ENCODE measurements at places on chromosomes 6 and 20.

DNA sequence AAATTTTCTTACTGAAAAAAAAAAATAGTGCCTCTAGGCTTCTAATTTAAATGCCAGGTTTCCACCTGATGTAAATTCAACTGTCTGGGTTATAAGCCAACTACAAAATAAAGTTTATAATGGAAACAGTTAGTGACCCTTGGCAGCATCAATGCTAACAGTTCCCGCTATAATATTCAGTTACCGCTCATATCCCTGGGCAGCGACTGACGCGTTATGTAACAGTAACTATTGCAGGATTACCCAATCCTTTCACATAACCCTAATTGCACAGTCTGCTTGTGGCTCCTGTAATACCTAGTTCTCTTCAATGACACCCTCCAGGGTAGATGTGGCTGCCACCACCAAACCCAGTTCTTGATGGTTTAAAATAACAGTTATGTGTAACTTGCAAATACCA, 208.6 kb downstream of the MOXD1 start:
- no peaks in the 10 kb centered on the region for H3K27me3 ChIP-seq
- H3K4me3 ChIP-seq: no peak overlapping the region
- DNase-seq: no peak
- H3K36me3 ChIP-seq: peaks cover 6% of the 10 kb centered on the region
- H3K27ac ChIP-seq: no peak overlapping the region

- H3K27me3 ChIP-seq: no peaks in the 10 kb centered on the region
- H3K36me3 ChIP-seq: peaks cover 10% of the 10 kb centered on the region
- no peaks in the 10 kb centered on the region for H3K4me1 ChIP-seq
- H3K27ac ChIP-seq: no peak overlapping the region
Measured at GRCh38 chr6:152119831-152120230, 312.3 kb downstream of the ESR1 start.

- H3K4me1 ChIP-seq: no peaks in the 10 kb centered on the region
- H3K27me3 ChIP-seq: no peaks in the 10 kb centered on the region
- DNase-seq: no peak
- H3K4me3 ChIP-seq: no peak overlapping the region
- H3K27ac ChIP-seq: no peak overlapping the region
Measured at GRCh38 chr20:23391707-23392310, 29.5 kb downstream of the NAPB start.

- H3K27ac ChIP-seq: no peak overlapping the region
- no peak for DNase-seq
- H3K36me3 ChIP-seq: no peaks in the 10 kb centered on the region
- H3K4me3 ChIP-seq: no peak overlapping the region
Measured at GRCh38 chr6:116139917-116140316, 14.0 kb upstream of the COL10A1 start.

DNA sequence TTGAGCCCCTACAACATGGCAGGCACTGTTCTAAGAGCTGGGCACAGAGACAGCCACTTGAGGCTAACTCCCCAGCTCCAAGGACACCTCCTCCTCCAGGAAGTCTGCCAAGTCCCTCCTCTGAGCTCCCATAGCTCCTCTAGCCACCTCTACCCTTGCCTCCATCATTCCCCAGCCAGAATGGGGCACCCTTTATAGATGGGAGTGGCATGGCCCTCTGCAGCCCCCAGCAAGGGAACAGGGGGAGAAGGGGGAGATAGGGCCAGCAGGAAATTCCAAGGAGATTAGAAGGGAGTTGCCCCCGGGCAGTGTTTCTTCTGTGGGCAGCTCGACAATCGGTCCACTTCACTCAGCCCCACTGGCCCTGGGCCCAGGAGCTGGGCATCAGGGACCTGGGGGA, 19.7 kb upstream of the TLDC2 start:
- peaks cover 7% of the 10 kb centered on the region for H3K36me3 ChIP-seq
- H3K27me3 ChIP-seq: no peaks in the 10 kb centered on the region
- no peak for DNase-seq
- H3K4me1 ChIP-seq: peaks cover 52% of the 10 kb centered on the region
- H3K27ac ChIP-seq: peak overlapping the region; percentile 76

DNA sequence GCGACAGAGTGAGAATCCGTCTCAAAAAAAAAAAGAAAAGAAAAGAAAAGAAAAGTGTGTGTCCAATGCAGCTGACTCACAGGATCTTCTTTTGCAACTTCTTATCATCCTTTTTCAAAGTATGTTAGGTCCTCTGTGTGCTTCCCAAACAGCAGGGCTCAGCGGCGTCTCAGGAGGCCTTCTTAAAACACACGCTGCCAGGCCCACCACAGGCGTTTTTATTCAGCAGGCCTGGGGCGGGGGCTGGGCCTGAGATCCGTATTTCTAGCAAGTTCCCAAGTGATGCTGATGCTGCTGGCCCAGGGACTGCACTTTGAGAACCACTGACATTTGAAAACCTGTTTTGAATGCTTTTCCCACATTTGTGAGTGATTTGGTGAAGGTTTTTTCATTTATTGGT, 57.1 kb downstream of the PSMG4 start:
- DNase-seq: no peak
- H3K36me3 ChIP-seq: no peaks in the 10 kb centered on the region
- H3K27ac ChIP-seq: no peak overlapping the region
- H3K4me1 ChIP-seq: peaks cover 9% of the 10 kb centered on the region
- H3K27me3 ChIP-seq: no peaks in the 10 kb centered on the region
- H3K4me3 ChIP-seq: no peak overlapping the region

DNA sequence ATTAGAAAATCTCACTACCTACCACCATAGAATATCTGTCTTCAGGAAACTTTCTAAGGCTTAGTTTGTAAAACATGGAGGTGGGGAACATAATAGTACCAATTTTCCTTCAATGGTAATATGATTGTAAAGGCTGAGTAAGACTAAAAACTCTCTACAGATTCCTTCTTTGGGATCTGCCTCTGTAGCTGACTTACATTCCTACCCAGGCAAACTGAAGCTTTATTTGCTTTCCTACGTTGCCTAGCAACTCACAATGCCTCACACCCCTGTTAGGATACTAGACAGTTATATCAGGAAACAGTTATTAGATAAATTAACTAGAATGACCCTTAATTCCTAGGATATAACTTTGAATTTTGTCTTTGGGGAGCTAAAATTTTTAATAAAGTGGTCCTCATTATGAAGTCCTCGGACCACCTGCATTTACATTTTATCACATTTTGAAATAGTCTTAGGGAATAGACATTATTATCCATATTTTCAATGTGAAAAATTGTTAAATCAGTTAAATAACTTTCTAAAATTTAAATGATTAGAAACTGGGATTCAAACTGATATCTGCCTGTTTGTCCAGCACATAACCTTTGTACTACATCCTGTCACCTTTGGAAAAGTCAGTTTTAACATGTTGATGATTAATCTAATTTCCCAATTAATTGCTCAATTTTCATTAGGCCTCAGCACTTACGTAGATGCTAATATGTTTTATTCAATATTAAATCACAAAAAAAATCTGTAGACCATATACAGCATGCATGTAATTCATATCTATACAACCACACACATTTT, 591.4 kb downstream of the RNF144B start:
- H3K27me3 ChIP-seq: no peaks in the 10 kb centered on the region
- H3K4me1 ChIP-seq: peaks cover 17% of the 10 kb centered on the region
- no peaks in the 10 kb centered on the region for H3K36me3 ChIP-seq
- no peak overlapping the region for H3K4me3 ChIP-seq

DNA sequence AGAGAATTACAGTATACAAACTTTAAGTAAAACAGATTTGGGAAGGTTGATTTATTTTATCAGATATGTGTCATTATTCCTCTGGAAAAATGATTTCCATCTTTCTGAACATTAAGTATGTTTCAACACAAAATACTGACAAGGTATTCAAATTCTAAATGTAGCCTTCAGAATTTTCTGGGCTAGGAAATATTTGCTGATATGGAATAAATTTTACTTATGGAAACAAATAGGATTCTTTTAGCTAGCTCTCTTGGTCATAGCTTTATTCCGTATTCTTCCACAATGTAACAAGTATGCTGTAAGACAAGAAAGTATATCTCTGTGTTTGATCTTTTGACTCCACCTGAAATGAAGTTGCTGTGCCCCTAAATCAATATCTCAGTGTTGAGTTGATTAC, 1125.2 kb upstream of the CITED2 start:
- no peaks in the 10 kb centered on the region for H3K4me1 ChIP-seq
- no peaks in the 10 kb centered on the region for H3K27me3 ChIP-seq
- H3K4me3 ChIP-seq: no peak overlapping the region
- H3K36me3 ChIP-seq: no peaks in the 10 kb centered on the region
- no peak for DNase-seq

DNA sequence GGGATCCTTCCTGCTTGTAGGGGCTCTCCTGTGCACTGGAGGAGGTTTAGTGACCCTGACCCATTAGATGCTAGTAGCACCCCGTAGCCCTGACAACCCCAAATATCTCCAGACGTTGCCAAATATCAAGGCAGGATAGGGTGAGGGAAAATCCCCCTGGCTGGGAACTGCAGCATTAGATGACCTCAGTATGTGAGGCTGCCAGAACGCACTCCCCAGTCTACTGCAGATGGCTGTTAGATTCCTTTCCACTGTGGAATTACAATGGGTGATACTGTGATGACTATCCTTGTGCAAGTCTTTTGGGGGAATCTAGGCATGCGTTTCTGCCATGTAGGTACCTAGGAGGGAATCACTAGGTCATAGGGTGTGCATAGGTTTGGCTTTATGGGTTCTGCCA, 226.3 kb upstream of the KCNG1 start:
- no peaks in the 10 kb centered on the region for H3K4me1 ChIP-seq
- no peaks in the 10 kb centered on the region for H3K27me3 ChIP-seq
- DNase-seq: no peak
- no peaks in the 10 kb centered on the region for H3K36me3 ChIP-seq
- H3K4me3 ChIP-seq: no peak overlapping the region
- H3K27ac ChIP-seq: no peak overlapping the region

DNA sequence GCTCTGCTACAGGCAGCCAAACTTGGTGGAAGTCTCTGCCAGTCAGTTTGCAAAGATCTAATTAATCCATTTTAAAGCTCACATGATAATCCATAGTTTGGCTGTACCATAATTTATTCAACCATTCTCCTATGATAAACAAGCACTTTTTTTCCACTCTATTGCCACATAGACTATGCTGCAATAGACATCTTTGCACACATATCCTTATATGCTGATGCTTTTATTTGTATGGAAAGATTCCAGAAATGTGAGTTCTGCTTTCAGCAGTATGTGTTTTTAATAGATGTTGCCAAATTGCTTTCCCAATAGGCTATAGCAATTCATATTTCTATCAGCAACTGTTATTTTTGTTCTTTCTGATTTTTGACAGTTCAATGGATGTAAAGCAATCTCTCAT, 628.0 kb downstream of the KIF16B start:
- peaks cover 2% of the 10 kb centered on the region for H3K4me1 ChIP-seq
- H3K27me3 ChIP-seq: no peaks in the 10 kb centered on the region
- no peak overlapping the region for H3K4me3 ChIP-seq
- DNase-seq: no peak

DNA sequence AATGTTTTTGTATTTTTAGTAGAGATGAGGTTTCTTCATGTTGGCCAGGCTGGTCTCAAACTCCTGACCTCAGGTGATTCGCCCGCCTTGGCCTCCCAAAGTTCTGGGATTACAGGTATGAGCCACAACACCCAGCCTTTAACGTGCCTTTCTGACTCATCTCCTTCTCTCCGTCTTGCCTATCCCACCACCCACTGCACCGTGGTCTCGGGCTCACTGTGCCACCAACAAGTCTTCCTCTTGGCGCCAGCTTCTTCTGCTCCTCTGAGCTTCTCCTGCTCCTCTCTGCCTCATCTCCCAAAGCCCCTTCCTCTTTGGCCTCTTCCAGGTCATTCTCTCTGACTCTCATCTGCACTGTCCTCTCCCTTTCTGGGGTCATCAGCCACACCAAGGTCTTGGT, 41.0 kb downstream of the TMEM242 start:
- no peak overlapping the region for H3K4me3 ChIP-seq
- no peak overlapping the region for H3K27ac ChIP-seq
- no peak for DNase-seq
- H3K27me3 ChIP-seq: peaks cover 2% of the 10 kb centered on the region

DNA sequence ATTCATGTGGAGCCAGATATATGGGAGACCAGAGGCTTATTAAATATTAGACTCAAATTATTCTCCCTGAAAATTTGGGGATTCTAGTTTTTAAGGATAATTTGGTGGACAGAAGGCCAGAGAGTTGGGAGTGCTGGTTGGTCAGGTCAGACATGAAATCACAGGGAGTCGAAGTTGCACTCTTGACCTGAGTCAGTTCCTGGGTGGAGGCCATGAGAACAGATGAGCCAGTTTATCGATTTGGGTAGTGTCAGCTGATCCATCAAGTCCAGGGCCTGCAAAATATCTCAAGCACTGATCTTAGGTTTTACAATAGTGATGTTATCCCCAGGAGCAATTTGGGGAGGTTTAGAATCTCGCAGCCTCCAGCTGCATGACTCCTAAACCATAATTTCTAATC, 563.5 kb upstream of the NRSN1 start:
- H3K27me3 ChIP-seq: no peaks in the 10 kb centered on the region
- no peak for DNase-seq
- peaks cover 22% of the 10 kb centered on the region for H3K36me3 ChIP-seq

- peak overlapping the region; percentile 50 for H3K27ac ChIP-seq
- no peak for DNase-seq
Measured at GRCh38 chr20:63772781-63773518, 33.4 kb downstream of the SLC2A4RG start.

GRCh38 chr20:2872459-2873009, 747 bp upstream of the PTPRA start:
- peaks cover 66% of the 10 kb centered on the region for H3K4me1 ChIP-seq
- no peaks in the 10 kb centered on the region for H3K36me3 ChIP-seq
